ENCODE measurements at places on chromosomes 2 and 18. TPM values are rescaled to one million over a fixed set of nuclear protein-coding genes. Genes with fewer than 3 reads are reported as not detected.

Gene TM4SF20
- not detected for total RNA-seq

Gene FER1L5
- 0.11 TPM for total RNA-seq

Gene STAMBP
- total RNA-seq, result 37.1 TPM

Gene FOSL2
- total RNA-seq, result 118 TPM

Gene ASB18
- not detected for total RNA-seq

Gene MC2R
- total RNA-seq, result not detected

Gene LRRTM4
- not detected for total RNA-seq

Gene PNPT1
- 6.3 TPM for total RNA-seq

Gene MPHOSPH10
- 21.6 TPM for total RNA-seq

Gene PCBP1
- 60.1 TPM for total RNA-seq

Gene CYTIP
- total RNA-seq, result not detected

Gene ST8SIA5
- not detected for total RNA-seq

Gene SCTR
- not detected for total RNA-seq

Gene LONRF2
- total RNA-seq, result 0.39 TPM

Gene RAB6D
- not detected for total RNA-seq

Gene PREPL
- total RNA-seq, result 15.7 TPM

Gene LYPD6B
- 9.4 TPM for total RNA-seq

Gene KCNJ3
- not detected for total RNA-seq
